Ureter (tissue), 1 donor: ENCODE measurements at places on chromosomes 7 and 10.
A peak's percentile ranks its signal among the peaks of the same experiment; 100 is the strongest.

DNA sequence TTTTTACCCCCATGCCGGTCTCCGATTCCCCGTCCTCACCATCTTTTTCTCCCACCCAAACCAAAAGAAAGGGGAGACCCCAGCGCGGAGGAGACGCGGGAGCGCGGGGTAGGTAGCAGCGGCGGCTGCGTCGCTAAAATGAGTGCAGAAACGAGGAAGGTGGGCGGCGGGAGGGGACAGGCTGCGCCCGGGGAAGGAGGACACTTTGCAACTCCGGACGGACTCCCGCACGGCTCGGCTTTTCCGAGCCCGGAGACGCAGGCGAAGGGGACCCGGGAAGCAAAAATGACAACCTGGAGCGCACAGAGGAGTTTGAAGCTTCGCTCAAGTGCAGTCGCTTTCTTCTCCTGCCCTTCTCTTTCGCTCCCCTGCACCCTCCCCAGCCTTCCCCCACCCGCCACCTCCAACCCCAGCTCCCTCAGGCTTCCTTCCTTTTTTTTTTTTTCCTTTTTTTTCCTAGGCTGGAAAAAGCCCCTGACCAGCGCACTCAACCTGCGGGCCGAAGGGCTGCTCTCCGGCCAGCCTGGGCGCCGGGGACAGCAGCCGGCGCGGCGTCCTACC, 453 bp downstream of the SFMBT2 start:
- DNase-seq, result peak; percentile 47

GRCh38 chr7:79298145-79298760, 155.2 kb downstream of the MAGI2 start:
- no peak for DNase-seq

DNA sequence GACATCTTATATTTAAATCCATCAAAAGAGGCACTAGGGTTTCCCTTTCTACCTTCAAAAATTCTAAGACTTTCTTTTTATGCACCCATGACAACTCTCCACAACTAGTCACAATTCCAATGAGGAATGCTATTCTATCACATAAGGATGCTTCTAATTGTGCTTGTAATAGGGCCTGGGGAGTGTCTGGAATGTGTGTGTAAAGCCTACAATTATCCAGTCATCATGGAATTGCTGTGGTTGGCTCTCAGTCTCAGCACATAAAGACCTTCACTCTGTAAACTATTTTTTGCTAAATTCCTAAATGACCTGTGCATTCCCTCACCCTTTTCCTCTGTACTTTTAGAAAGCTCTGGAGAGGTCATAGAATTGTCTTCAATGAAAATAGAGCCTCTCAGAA, 86.7 kb downstream of the EPDR1 start:
- DNase-seq, result no peak

DNA sequence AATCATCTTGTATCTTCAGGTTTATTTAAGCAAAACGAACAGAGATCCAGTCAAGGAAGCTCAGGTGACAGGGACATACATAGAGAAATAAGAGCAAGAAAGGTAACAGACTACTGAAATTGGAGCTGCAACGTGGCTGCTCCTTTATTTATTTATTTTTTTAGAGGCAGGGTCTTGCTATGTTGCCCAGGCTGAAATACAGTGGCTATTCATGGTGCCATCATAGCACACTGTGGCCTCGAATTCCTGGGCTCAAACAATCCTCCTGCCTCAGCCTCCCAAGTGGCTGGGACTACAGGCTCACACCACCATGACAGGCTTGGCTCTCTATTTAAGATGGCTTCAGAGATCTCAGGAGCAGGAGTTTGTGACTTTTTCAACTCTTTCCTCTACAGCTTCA, 46.4 kb downstream of the COL1A2 start:
- no peak for DNase-seq

- no peak for DNase-seq
Measured at GRCh38 chr10:4691301-4691700, 134.7 kb upstream of the AKR1E2 start.
